Stimulated activated naive CD8-positive, alpha-beta T cell treated with anti-CD3 and anti-CD28 coated beads, Interleukin-15, amount 100 ng/mL, for 72 hours (primary cell): ENCODE measurements at places on chromosomes 11 and 22.
A peak's percentile ranks its signal among the peaks of the same experiment; 100 is the strongest.

DNA sequence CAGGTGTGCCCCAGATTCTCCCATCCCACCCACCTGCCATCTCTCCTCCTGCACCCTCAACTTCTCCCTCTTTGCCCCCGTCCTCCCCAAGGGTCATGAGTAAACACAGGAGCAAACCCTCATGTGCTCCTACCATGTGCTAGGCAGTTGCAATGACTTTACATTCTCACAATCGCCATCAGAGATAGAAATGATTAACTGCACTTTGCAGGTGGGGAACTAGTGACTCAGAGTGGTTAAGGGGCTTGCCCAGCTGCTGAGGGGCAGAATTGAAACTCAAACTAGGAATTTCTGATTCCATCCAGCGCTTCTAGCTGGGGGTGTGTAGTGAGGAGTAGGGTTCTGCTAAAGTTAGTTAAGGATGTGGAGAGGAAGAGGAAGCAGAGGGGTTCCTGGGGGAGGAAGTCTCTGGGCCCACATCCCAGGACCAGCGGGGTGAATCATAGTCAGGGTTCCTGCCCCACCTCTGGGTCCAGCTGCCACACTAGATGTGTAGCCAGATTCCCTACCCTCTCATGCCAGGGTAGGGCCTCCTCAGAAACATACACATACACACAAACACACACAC lies 16.0 kb upstream of the PRG2 start:
- peak; percentile 29 for DNase-seq

GRCh38 chr11:12458042-12458441 lies 80.7 kb downstream of the PARVA start:
- DNase-seq: no peak

GRCh38 chr11:113420808-113421207 lies 33.2 kb downstream of the ANKK1 start:
- DNase-seq: no peak

DNA sequence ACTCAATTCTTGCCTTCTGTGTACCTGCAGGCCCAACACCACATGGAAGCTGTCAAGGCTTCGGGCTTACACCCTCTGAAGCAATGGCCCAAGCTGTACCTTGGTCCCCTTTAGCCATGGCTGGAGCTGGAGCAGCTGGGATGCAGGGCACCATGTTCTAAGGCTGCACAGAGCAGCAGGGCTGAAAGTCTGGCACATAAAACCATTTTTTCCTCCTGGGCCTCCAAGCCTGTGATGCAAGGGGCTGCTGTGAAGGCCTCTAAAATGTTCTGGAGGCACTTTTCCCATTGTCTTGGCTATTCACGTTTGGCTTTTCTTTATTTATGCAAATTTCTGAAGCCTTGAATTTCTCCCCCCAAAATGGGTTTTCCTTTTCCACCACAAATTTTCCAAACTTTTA lies 102.1 kb upstream of the SLC5A12 start:
- DNase-seq: no peak

DNA sequence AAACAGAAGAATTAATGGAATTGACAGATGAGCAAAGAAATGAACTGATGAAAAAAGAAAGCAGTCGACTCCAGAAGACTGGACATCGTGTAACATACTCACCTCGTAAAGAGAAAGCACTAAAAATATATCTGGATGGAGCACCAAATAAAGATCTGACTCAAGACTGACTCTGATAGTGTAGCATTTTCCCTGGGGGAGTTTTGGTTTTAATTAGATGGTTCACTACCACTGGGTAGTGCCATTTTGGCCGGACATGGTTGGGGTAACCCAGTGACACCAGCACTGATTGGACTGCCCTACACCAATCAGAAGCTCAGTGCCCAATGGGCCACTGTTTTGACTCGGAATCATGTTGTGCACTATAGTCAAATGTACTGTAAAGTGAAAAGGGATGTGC lies 52.4 kb downstream of the DKK3 start:
- DNase-seq: no peak

GRCh38 chr11:42065199-42065598 lies 605.7 kb upstream of the LRRC4C start:
- no peak for DNase-seq

GRCh38 chr11:69913591-69914285 lies 94.5 kb upstream of the FGF3 start:
- DNase-seq: no peak

GRCh38 chr11:71461696-71462095 lies 8.7 kb downstream of the NADSYN1 start:
- DNase-seq: no peak

DNA sequence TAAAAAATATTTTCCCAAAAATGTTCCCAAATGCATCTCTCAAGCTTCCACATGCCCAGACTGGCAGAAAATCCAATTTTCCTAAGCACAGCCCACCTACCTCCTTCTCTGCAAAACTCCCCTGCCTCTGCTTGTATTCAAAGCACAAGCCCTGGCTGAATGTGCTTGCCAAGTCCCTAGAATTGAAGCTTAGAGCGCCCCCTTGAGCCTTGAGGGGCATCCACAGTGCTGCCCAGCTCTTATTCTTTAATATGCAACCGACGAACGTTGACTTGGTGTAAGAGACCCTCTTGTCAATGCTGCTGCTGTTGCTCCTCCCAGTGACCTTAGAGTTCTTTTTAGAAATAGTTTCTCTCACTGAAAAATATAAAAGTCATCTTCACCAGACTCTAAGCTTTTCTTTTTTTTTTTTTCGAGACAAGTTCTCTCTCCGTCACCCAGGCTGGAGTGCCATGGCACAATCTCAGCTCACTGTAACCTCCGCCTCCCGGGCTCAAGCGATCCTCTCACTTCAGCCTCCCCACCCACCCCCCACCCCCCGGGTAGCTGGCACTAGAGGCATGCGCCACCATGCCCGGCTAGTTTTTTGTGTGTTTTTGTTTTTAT lies 63.5 kb upstream of the CAPRIN1 start:
- peak; percentile 76 for DNase-seq

GRCh38 chr11:111528557-111528956 lies 12.0 kb upstream of the LAYN start:
- DNase-seq: peak; percentile 28

DNA sequence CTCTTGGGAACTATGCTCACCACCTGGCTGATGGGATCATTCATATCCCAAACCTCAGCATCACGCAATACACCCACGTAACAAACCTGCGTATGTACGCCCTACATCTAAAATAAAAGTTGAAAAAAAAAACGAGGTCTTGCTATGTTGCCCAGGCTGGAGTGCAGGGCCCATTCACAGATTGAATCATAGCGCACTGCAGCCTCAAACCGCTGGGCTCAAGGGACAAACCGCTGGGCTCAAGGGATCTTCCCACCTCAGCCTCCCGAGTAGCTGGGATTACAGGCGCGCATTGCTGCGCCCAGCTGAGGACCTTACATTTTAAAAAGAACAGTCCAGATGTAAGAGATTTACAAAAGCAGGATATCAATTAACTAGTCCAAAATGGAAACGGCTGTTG lies 41.9 kb upstream of the EMID1 start:
- no peak for DNase-seq

DNA sequence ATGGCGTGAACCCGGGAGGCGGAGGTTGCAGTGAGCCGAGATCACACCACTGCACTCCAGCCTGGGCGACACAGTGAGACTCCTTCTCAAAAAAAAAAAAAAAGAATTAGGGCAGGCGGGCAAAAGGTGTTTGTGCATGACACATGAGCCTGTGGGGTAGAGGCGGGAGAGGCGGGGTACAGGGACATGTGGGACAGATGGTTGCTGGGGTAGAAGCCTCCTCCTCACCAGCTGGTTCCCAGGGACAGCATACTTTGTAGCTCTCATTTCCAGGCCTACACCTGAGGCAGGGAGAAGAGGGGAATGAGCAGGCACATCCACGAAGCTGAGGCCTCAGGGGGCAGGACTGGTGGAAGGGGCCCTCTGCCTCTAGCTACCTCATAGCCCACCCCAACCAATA lies 23.7 kb downstream of the YWHAH start:
- DNase-seq: no peak

DNA sequence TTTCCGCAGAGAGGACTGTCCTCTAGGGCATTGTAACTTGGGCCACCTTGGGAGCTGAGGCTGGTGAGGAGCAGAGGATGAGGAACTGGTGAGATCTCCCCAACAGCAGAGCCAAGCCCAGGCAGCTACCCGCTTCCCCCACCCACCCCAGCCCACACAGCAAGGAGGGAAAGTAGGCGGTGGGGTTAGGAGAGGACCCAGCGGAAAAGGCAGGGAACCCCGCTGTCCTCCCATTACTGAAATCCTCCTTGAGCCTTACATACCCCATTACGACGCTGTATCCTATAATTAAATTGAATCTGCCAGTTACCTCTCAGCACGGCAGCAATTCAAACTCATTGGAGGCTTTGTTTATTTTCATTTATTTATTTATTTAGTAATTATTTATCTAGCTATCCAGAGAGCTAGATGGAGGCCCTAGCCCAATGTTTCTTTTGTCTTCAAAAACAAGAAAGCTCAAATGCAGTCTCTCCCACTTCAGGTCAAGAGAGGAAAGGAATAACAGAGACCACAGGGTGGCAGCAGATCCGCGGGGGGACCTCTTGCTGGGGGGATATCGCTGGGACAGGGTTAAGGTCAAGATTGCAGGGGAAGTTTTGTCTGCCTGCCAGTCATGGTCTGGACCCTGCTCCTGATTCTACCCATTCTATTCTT lies 218.0 kb downstream of the ST3GAL4 start:
- DNase-seq: no peak

GRCh38 chr11:66857927-66858185 lies 992 bp downstream of the LRFN4 start:
- no peak for DNase-seq

DNA sequence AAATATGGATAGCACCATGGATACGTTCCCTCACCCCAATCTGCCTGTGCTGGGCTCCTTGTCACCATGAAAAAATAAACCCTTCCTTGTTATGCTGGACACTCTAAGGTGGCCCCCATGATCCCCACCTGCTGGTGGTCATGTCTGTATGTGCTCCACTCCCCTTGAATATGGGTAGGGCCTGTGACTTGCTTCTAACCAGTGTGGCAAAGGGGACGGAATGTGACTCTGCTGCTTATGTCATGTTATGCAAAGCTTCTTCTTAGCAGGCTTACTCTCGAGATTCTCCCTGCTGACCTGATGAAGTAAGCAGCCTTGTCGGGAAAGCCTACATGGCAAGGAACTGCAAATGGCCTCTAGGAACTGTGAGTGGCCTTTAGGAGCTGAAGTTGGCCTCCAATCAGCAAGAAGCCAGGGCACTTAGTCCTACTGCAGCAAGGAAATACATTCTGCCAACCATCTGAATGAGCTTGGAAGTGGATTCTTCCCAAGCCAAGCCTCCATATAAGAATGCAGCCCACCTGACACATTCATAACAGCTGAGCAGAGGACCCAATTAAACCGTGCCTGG lies 159.9 kb downstream of the CCDC34 start:
- DNase-seq: no peak

GRCh38 chr11:35844579-35844978 lies 99.3 kb upstream of the LDLRAD3 start:
- DNase-seq: no peak

DNA sequence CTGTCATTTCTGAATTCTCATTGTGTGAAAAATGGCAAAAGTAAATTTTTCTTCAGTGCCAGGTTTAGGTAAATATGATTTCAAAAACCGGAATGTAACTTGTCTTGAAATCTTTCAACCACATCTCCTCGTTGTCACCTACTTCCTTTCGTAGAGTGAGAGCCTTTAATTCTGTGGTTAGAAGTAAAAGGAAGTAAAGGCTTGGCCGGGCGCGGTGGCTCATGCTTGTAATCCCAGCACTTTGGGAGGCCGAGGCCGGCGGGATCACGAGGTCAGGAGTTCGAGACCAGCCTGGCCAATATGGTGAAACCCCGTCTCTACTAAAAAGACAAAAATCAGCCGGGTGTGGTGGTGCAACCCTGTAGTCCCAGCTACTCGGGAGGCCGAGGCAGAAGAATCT lies 29.8 kb downstream of the SGSM3 start:
- no peak for DNase-seq

GRCh38 chr11:70281156-70281609 lies 10.7 kb downstream of the PPFIA1 start:
- DNase-seq: no peak

DNA sequence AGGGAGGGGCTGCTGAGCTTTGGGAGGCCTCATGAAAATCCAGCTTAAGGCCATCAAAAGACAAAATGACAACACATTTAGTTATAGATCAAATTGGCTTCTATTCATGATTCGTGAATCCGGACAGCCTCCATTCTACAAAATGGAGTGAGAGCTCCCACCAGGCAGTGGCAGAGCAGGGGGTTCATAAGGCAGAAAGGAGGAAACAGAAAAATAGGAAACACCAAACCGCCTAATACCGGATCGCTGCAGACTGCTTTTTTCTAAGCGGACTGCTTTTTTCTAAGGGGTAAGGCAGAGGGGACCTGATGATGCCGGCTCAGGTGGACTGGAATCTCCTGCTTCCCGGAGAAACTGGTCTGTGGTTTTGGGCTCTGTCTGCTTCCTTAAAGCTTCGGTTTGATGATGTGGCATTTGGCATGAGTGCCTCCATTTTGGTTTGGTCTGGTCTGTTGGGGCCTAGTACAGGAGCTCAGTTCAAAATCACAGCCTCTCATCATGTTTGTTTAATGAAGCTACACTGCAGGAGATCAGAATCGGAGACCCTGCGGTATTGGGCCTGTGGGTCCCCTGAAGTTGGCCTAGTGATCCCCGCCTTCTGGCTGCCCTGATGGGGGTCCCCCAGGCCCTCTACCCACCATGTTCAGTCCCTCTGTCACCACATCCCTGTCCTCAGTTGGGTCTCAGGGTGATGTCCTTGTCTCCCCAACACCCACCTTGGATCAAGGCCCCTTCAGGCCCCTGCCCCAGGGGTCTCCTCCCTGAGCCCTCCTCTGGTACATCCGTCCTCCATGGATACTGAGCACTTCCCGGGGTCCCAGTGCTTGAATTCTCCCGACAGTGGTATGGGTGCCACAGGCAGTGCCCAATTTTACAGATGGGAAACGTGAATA lies 1.2 kb downstream of the ALDH3B1 start:
- no peak for DNase-seq

DNA sequence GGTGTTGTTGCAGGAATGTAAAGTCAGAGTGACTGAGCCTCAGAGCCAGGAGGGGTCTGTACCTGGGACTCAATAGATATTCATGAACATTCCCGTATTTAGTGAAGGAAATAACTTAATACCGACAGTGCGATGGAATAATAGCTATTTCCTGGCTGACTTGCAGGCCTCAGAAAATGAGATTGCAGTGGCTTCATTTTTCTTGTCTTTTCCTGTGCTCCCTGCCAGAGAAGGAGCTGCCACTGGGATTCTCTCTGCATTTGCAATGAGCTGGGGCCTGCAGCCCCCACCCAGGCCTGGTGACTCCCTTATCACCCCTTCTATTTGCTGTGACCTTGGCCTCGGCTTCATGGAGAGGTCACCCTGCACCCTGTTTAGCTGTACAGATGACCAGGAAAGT lies 173.4 kb downstream of the MIAT start:
- DNase-seq: no peak

DNA sequence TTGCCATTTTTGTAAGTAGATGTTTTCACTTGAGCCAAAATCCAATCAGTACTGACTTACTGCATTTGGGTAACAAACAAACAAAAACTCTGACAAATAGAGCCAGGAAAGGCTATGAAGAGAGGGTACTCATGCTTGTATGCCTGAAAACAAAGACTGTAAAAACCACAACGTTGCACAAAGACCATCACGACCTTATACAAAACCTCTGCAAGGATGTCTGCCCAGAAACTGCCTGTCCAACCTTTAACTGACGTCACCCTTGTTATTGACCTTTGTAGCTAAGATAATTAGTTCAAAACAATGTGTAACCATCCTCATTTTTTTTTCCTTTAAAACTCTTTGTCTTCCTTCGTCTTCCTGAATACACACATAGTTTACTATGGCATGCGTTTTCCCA lies 804 bp upstream of the CREBZF start:
- DNase-seq: no peak
